ENCODE measurements at places on chromosomes 2 and 18. TPM values are rescaled to one million over a fixed set of nuclear protein-coding genes. Genes with fewer than 3 reads are reported as not detected.

DNA sequence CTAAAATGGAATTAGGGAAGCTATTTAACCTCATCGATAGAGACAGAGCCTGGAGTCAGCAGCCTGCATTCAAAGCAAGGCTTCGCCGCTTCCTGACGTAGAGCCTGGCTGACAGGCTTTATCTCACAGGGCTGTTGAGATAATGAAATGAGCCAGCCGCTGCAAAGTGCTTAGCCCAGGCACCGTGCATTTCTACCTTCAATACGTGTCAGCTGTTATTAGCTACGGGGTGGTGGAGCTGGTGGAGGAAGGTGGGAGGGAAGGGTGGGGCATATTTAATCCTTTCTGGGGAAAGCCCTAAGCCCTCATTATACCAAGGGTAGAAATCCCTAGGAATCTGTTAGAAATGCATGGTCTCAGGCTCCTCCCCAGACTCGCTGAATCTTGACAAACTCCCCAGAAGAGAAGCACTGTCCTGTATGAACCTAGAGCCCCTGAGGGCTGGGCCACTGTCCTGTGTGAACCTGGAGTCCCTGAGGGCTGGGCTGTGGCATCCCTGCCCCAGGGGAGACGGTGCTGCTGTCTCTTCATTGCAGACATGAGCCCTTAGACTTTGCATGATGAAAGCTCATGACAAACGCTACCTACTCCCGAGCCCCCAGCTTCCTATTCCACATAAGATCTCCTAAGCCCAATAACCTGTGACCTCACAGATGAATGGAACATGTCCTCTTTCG lies 72.4 kb downstream of the ALPK2 start:
- DNase-seq: no peak

DNA sequence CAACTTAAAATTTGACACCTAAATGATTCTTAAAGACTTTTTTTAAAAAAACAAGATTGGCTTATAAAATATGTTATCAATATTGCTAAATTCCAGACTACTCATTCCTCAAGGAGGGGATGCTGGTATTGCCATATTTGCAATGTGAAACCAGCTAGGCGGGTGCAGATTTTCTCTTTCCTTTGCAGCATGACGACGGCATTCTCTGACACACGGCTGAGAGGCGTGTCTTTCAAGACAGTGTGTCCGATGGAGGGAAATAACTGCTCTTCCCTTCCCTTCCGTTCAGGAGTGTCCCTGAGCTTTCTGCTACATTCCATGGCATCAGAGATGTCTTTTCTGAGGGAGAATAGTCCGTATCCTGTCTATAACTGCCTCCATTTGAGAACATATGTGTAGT lies 38.2 kb upstream of the CNGA3 start:
- DNase-seq: peak; percentile 2

GRCh38 chr2:4130651-4131050 lies 427.3 kb downstream of the DCDC2C start:
- DNase-seq: no peak

GRCh38 chr2:224802407-224802806 lies 86.2 kb upstream of the CCDC195 start:
- DNase-seq: peak; percentile 55

DNA sequence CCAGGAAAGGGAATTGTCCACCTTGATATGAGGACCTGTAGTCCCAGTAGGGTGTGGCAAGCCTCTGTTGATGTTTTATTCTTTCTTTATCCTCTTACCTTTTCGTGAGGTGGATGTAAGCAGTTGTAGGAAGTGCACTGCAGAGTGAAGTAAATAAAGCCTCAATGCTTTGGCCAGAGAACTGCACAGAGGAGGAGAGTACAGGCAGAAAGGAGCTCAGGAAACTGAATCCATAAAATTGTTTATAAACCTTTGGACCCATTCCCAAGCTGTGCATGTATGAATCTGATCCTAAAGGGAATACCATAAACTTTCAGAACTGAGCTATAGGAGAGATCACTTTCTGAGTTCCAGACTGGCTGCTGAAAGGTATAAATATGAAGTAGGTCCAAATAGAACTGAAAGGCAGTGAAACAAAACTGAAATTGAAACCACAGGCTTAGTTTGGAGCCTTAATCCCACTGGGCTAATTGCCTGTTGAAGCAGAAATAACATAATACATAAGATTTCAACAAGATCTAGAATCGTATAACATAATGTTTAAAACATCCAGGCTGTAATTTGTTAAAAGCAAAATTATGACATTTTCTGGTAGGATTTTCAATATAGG lies 17.9 kb upstream of the SLC9A4 start:
- no peak for DNase-seq

DNA sequence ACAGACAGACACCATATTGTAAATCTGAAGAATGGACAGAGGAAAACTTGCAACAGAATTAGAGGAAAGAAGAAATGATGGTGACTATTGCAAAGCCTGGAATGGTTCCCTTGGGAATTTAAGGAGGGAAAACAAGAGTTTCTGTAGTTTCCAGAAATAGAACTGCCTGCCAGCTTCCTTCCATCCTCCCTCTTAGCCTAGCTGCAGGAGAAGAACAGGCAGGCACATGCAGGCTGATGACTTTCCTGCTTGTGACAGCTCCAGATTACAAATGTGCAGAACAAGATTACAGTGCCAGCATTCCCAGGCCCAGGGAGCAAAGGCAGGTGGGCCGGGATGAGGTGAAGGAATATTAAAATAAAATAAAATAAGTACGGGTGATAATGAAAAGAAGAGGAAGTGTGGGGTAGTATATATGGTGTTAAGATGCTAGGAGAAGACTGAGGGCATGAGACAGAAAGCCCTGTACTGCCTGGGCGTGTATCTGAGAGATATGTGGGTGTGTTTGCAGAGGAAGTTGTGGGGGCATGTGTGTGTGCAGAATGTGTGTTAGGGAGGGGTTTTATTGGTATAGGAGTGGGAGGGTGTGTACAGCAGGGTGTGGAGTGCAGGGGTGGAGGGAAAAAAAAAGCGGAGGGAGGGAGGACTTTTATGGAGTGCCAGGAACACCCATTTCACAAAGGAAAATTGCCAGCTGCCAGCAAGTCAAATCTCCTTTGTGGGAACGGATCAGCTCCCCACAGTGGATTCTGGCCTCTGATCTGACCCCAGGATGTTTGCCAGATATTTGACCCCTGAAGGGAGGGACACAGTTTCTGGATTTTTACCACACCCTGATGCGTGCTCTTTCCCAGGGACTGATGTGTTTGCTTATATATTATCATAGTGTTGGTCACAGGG lies 43.9 kb upstream of the NEMP2 start:
- no peak for DNase-seq

DNA sequence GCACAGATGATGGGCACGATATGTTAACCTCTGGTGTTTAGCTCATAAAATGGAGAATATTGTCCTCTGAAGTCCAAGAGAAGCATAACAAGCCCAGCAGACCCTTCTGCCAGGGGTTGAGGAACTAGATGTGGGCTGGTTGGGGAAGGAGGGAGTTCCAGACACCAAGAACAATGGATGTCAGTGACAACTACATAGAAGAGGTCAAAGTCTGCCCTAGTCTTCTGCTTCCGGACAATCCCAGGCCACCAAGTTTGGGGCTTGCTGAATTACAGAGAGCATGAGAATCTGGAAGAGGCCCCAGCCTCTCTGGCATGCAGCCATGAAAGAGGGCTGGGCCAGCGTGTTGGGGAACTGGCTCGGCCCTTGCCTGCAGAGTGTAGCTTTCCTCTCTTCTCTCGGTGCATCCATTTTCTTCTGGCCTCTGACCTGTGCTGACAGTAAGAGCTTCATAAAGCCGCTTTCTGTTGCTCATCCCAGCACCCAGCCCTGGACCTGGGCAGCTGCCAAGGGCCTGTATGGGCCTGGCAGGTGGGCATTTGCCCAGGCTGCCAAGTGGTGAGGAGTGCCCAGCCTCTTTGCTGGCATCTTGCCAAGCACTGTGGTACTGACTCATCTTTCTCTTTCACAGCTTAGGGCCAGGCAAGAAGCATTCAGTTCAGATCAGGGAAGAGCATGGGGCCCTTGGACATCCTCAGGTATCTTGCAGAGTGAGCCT lies 14.6 kb upstream of the LAPTM4A start:
- peak; percentile 60 for DNase-seq

GRCh38 chr2:42673989-42674579 lies 89.9 kb downstream of the OXER1 start:
- no peak for DNase-seq

GRCh38 chr2:219911541-219911940 lies 284.1 kb downstream of the SLC4A3 start:
- no peak for DNase-seq

GRCh38 chr2:201860636-201861066 lies 54.3 kb downstream of the CDK15 start:
- peak; percentile 93 for DNase-seq

DNA sequence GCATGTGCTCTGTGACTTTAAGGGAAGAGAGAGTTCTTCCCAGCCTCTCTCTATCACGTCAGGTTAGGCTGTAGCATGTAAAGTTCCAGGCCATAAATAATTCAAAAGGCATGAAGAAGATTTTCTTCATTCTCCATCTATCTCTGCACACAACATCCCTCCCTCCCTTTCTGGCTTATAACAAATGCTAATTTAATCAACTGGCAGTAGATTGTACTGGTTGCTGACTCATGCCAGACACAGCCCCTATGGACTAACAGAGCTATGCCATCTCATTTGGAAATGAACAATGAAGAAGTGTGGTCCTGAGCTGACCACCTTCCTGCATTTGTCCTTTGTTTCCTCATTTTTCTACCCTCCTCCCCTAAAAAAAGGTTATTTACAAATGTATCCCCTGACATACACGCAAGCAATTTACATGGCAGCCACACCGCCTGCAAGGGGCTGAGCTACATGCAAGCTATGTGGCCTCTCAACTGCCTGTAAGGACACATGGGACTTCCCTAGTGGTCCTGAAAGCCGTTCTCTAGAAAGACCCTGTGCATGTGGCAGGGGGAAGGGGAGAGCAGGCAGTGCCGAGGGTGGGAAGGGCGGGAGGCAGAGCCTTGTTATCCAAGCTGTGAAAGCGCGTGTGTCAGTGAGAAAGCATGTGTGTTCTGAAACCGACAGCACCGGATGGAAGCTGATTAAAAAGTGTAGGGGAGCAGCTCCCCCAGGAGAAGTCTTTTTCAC lies 90.9 kb upstream of the KLF7 start:
- peak; percentile 71 for DNase-seq

GRCh38 chr2:188675391-188676009 lies 298.7 kb upstream of the COL3A1 start:
- peak; percentile 72 for DNase-seq

DNA sequence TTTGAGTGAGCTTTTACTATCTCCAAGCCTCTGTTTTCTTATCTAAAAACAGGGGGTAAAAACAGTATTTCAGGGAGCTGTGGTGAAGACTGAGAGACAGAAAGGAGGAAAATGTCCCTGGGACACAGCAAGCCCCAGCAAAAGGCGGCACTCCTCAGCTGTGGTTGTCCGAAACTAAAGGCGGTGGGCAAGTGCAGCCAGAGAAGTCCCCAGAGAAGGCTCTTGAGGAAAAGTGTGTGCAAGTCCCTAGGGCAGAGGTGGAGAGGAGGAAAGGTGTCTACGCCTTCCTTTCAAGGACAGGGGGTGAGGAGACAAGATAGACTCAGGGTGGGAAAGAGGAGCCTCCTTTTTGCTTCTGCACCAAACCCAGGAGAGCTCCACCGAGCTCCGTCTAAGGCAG lies 45.5 kb downstream of the CYP27C1 start:
- no peak for DNase-seq

DNA sequence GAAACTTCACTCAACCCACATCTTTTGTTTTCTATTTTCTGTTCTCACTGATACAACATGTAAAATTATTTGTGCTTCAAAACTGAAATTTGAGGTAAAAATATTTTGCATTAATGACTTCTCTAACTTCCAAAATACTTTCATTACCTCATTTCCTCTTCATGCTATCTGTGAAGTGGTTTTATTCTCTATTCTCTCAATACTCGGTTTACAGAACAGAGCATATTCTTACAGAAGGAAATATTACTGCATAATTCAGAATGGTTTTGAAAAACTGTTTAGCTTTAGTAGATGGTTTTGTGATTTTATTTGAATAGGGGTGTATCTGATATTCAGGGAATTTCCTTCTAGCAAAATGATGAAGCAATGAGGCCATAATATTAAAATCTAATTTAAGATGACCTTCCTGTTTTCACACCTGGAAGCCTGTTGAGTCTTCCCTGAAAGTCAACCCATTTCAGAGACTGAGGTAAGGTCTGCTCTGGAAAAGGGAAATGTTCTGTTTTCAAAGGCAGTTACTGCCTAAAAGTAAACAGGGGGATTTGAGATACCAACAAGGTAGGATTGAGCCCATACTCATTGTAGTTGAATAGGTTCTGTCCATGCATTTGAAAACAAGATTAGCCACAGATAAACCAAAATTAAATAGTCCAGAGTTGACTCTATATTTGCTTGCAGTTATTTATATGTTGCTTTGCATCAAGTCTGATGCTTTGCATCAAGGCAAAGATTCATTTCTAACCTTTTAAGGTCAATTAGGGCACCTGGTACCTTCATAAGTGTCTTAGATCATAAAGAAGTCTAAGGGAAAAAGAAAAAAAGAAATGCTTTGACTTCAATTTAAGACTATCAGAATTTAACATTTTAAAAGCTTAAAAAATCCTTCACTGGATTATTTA lies 50.8 kb upstream of the PEX13 start:
- DNase-seq: no peak

- peak; percentile 32 for DNase-seq
Observed at GRCh38 chr18:22505141-22505591, 87.5 kb upstream of the CTAGE1 start.

- DNase-seq: no peak
Observed at GRCh38 chr18:46623541-46623940, 33.5 kb downstream of the LOXHD1 start.

DNA sequence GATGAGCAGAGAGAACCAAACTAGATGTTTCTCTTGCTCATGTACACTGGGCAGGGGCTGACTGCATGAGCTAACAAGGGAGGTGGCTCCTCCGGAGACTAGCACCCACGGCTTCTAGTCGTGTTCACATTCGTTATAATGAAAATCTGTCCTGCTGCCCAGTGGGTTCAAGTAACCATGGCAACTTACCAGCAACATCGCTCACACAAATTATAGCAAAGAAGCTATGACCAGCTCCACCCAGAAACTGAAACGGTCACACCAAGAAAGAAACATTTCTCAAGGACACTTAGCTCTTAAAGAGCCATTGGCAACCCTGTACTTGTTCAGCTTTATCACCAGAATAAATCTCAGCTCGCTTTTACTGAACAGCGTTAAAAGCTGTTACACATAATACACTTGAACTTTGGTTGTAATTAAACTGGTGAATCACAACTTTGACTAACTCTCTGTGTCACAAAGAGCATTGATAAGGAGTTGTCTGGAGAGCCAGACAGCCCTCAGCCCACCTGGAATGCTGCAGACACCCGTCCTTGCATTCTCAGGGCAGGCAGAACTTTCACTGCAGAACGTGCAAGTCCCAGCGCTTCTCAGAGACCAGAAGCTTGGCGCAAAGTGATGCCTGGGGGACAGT lies 141.2 kb downstream of the PID1 start:
- DNase-seq: no peak

GRCh38 chr2:137837830-137838229 lies 126.4 kb upstream of the HNMT start:
- DNase-seq: no peak

Gene LIPG
- total RNA-seq: under 0.01 TPM

Gene RAD51AP2
- total RNA-seq: not detected

Gene EPHA4
- 111 TPM for total RNA-seq

Gene DPYSL5
- total RNA-seq: not detected

Gene PLEKHB2
- 82.1 TPM for total RNA-seq

Gene SH3BP4
- 122 TPM for total RNA-seq

Gene PPP1R1C
- 0.28 TPM for total RNA-seq

Gene SERPINB12
- total RNA-seq: not detected

Gene C2orf78
- not detected for total RNA-seq

Gene MC4R
- total RNA-seq: 0.28 TPM

Gene DQX1
- total RNA-seq: not detected

Gene FNDC4
- total RNA-seq: 7.3 TPM
